ENCODE measurements at places on chromosomes 16 and 17. TPM values are rescaled to one million over a fixed set of nuclear protein-coding genes. Genes with fewer than 3 reads are reported as not detected.

- no peak for DNase-seq
These were observed 9.6 kb downstream of the FTO start for GRCh38 chr16:53713403-53714204.

DNA sequence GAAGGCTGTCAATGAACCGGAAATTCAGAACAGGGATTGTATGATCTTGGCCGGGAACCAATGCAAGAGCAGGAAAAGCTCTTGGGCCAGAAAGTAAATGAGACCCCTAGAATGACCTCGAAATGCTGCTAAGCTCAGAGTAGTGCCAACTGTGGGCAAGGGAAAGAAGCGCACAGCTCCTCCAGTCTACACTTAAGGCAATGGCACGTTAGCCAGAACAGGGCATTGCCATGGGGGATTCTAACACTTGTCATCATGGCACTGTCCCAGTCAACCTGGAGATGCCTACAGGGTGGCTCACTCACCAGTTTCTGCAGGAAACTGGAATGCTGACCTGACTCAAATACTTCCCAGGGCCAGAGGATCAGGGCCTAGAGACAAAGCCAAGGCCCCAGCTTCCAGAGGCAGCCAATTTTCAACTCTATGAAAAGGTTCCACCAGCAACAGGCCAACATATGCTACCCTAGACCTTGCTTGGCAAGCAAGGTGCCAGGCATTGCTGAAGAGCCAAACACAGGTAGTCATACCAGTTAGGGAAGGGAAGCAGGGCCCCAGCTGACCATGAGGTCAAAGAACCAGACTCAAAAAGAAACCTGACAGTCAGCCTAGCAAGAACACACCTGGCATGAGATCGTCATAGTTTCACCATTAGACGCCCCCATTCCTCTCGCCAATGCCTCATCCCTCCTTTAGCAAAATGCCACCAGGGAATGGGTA is 34.9 kb downstream of the ARHGAP17 start:
- no peak for DNase-seq

DNA sequence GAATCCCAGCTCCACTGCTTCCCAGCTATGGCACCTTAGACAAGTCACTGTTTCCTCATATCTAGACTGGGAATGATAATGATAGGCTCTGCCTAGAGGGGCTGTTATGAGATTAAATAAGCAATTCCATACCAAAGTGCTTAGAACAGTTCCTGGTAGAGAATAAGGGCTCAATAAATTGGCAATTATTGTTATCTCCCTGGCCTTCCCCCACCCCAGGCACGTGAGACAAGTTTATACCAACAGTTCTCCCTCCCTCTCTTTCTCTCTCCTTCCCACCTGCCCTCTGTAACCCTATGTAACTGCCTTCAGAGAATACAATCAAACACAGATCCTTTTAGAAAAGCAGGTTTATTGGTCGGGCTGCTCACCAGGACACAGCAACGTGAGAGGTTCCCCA is 13.9 kb upstream of the STAT3 start:
- DNase-seq: no peak

DNA sequence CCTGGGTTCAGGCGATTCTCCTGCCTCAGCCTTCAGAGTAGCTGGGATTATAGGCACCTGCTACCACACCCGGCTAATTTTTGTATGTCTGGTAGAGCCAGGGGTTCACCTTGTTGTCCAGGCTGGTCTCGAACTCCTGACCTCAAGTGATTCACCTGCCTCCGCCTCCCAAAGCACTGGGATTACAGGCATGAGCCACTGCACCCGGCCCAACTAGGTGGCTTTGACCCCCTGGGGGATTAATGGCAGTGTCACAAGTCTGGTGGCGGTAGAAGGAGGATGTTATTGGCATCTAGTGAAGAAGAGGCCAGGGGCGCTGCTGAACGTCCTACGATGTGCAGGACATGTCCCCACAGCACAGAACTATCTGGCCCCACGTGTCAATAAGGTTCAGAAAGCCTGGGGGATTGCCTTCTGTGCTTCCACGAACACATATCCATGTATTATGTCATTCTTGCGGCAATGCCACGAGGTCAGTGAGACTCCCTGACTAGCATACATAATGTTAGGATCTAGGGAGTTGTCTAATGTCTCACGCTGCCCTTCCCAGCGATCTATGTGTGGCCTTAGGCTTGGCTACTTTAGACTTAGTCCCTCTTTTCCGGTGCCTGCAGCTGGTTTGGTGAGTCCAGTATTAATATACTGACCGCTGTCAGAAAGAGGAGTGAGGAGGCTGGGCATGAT is 75.8 kb downstream of the ABCC6 start:
- DNase-seq: no peak

DNA sequence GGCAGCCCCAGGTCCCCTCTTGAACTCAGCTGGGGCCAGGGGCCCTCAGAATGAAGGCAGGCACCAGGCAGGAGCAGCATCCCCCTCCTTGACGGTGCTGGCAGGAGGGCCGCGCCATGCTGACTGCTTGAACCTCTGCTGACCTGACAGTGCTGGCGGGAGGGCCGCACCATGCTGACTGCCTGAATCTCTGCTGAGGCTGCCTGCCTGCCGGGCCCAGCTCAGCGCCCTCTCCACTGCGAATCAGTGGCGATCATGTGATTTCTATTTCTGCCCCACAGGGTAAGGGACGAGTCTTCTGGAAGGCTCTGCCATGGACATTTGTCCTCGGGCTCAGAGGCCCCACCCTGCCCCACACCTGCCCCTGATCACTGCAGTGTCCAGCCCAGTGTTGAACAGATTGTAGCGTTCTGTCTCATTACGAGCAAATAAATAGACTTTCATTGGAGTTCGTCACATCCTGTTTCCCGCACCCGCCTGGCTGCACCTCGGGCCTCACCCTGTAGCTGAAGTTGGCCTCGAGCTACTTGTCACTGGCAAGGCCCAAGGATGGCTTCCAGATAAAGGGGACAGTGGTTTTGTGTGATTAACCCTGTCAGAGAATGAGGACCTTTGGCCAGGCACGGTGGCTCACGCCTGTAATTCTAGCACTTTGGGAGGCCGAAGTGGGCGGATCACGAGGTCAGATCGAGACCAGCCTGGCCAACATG is 8.6 kb downstream of the C16orf90 start:
- DNase-seq: no peak

GRCh38 chr17:72945473-72945872 is 147.0 kb downstream of the SLC39A11 start:
- peak; percentile 17 for DNase-seq

GRCh38 chr17:77881545-77881944 is 77.0 kb upstream of the TNRC6C start:
- peak; percentile 53 for DNase-seq

- no peak for DNase-seq
These were observed 204.9 kb downstream of the AXIN2 start for GRCh38 chr17:65356536-65356935.

DNA sequence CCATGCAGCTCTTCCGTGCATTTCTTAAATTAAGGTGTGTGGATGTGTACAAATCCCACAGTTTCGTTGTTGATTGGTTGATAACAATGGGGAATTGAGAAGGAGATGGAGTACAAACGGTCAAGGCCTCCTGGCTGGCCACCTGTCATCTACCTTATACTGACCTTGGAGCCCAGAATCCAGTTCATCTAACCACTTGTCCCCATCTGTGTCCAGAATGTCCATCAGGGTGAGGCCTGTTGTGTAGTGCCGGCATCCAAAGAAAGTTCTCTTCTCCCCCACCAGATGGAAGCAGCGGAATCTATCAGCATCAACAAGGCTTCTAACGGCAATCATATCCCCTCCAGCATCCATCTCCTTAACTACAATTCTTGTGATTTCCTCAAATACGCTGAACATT is 1.5 kb downstream of the GSDMB start:
- DNase-seq: no peak

GRCh38 chr17:6306820-6307219 is 128.1 kb downstream of the AIPL1 start:
- DNase-seq: no peak

The RIPOR1 gene
- 62.6 TPM for total RNA-seq

The KRTAP4-4 gene
- not detected for total RNA-seq

The KRT40 gene
- total RNA-seq: not detected

The CD300LB gene
- total RNA-seq: not detected

The IRX6 gene
- total RNA-seq: 0.66 TPM

The SULT1A1 gene
- total RNA-seq: 35.6 TPM

The ZNF768 gene
- total RNA-seq: 17.8 TPM

Data from body of pancreas (tissue), 4 donors.